ENCODE measurements at places on chromosomes 6 and 20. TPM values are rescaled to one million over a fixed set of nuclear protein-coding genes. Genes with fewer than 3 reads are reported as not detected.

DNA sequence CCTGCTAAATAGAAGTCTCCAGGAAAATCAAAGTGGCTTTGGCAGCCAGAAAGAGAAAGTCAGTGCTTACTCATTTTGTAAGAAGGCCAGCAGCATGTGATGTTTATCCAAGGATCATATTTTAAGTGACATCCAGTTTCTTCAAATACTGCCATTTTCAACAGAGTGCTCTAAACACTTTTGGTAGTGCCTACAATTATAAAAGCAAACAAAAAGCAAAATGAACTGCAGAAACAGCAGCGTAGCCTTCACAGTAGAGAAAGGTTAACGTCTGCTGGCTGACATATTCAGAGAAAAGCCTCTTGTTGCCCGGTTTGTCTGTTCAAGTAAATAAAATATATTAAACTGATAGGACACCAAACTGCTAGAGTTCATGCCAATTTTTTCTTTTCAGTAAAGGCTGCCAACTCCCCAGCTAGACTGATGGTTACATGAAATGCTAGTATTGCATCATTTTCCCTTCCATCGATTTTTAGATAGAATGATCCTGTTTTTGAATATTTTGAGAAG lies 705.7 kb upstream of the SLC35B3 start:
- no peak overlapping the region for H3K4me3 ChIP-seq
- H3K27ac ChIP-seq, result no peak overlapping the region
- no peaks in the 10 kb centered on the region for H3K27me3 ChIP-seq
- H3K36me3 ChIP-seq, result no peaks in the 10 kb centered on the region
- no peak for DNase-seq

GRCh38 chr6:166430269-166430668 lies 47.5 kb upstream of the MPC1 start:
- DNase-seq, result no peak
- peaks cover 2% of the 10 kb centered on the region for H3K36me3 ChIP-seq
- no peaks in the 10 kb centered on the region for H3K27me3 ChIP-seq
- no peak overlapping the region for H3K4me3 ChIP-seq
- H3K27ac ChIP-seq, result no peak overlapping the region

The SCRT2 gene
- polyA plus RNA-seq, result not detected

- no peaks in the 10 kb centered on the region for H3K27me3 ChIP-seq
- H3K4me1 ChIP-seq, result peaks cover 32% of the 10 kb centered on the region
- DNase-seq, result peak; percentile 29
- no peak overlapping the region for H3K27ac ChIP-seq
These were observed 39.2 kb upstream of the TLDC2 start for GRCh38 chr20:36836591-36837269.

The BCAS4 gene
- polyA plus RNA-seq, result 39.9 TPM

- no peaks in the 10 kb centered on the region for H3K27me3 ChIP-seq
- no peak for DNase-seq
- H3K36me3 ChIP-seq, result peaks cover 13% of the 10 kb centered on the region
- peak overlapping the region; percentile 98 for H3K27ac ChIP-seq
- peak overlapping the region; percentile 93 for H3K4me3 ChIP-seq
- peaks cover 58% of the 10 kb centered on the region for H3K4me1 ChIP-seq
These were observed 1.4 kb downstream of the STK38 start for GRCh38 chr6:36545767-36546307.

The C20orf202 gene
- polyA plus RNA-seq, result not detected

The RNF39 gene
- 0.10 TPM for polyA plus RNA-seq

DNA sequence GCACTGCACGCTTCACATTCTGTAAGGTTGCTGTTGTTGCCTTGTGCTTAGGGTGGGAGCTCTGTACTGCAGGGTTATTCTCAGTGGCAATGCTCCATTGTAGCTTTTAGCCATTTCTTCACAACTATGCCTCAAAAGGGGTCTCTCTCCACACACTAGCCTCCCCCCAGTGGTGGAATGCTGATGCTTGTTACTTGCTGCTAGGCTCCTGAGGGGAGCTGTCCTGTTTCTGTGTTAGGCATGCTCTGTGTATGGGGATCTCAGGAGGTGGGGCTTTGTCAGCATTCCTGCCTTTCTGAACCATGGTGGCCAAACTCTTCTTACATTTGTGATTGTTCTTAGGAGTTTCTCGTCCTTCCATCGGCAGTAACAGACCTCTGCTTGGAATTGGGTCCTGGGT lies 18.8 kb downstream of the TMEM170B start:
- no peak overlapping the region for H3K27ac ChIP-seq
- DNase-seq, result no peak
- H3K27me3 ChIP-seq, result no peaks in the 10 kb centered on the region
- peaks cover 3% of the 10 kb centered on the region for H3K4me1 ChIP-seq
- no peaks in the 10 kb centered on the region for H3K36me3 ChIP-seq
- no peak overlapping the region for H3K4me3 ChIP-seq

GRCh38 chr6:14476793-14477531 lies 359.4 kb downstream of the CD83 start:
- no peaks in the 10 kb centered on the region for H3K27me3 ChIP-seq
- no peak overlapping the region for H3K27ac ChIP-seq
- no peaks in the 10 kb centered on the region for H3K36me3 ChIP-seq
- H3K4me1 ChIP-seq, result peaks cover 2% of the 10 kb centered on the region
- H3K4me3 ChIP-seq, result no peak overlapping the region
- DNase-seq, result no peak

DNA sequence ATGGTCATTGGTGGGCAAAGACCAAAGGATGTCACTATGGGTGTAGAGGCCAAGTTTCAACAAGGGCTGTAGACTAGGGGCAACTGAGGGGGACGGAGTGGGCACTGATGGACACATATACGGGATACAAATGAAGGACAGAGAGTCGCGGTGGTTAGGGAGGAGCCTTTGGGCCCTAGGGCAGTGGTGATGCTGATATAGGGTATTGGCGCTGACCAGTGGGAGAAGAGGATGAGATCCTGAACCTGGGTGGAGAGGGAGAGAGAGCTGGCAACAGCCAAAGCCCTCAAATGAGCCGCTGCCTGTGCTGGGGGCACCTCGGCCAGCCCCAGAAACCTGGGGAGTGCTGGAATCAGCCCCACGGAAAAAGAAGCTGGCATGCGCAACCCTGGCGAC lies 1.6 kb downstream of the CDH22 start:
- H3K4me3 ChIP-seq, result peak overlapping the region; percentile 77
- DNase-seq, result no peak
- peaks cover 4% of the 10 kb centered on the region for H3K36me3 ChIP-seq

The CGAS gene
- polyA plus RNA-seq, result 3.8 TPM

The MOCS1 gene
- 0.92 TPM for polyA plus RNA-seq

DNA sequence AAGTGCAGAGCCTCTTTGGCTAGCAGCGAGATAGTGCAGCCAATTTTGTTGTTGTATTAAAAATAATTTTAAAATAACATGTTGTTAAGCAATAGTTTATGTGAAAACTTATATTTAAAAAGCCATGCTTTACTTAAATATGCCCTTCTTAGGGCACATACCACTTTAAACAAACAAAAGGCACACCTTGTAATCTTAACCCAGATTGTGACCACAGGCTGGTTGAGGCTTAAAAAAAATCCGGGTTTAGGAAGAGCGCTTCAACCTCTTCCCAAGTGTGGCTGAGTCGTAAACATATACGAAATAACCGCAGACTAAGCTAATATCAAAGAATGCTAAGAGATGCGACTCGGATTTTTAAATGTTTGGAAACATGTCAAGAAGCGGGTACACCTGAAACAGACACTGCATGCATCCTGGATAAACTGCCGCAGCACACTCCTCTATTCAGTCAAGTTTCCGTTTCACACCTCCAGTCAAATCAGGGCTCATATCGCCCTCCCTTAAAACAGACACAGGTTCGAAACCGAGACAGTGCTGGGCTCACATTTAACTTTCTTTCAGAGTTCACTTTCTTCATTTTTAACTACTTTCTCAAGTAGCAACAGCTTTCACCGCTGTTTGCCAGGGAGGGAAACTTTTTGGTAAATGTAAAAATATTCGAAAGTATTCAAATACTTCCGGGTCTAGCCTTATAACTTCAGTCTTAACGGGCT lies 1.5 kb downstream of the DEK start:
- no peaks in the 10 kb centered on the region for H3K27me3 ChIP-seq
- peak; percentile 21 for DNase-seq
- peaks cover 54% of the 10 kb centered on the region for H3K4me1 ChIP-seq
- H3K27ac ChIP-seq, result peak overlapping the region; percentile 89
- H3K36me3 ChIP-seq, result peaks cover 24% of the 10 kb centered on the region

The OXT gene
- polyA plus RNA-seq, result 2.2 TPM

The FAM162B gene
- polyA plus RNA-seq, result not detected

The SLC17A3 gene
- 0.35 TPM for polyA plus RNA-seq

The GPR63 gene
- 0.04 TPM for polyA plus RNA-seq

GRCh38 chr6:98949589-98949988 lies 1.8 kb upstream of the FBXL4 start:
- DNase-seq, result no peak
- peaks cover 28% of the 10 kb centered on the region for H3K4me1 ChIP-seq
- H3K27ac ChIP-seq, result peak overlapping the region; percentile 67
- H3K4me3 ChIP-seq, result no peak overlapping the region
- no peaks in the 10 kb centered on the region for H3K27me3 ChIP-seq
- H3K36me3 ChIP-seq, result no peaks in the 10 kb centered on the region

DNA sequence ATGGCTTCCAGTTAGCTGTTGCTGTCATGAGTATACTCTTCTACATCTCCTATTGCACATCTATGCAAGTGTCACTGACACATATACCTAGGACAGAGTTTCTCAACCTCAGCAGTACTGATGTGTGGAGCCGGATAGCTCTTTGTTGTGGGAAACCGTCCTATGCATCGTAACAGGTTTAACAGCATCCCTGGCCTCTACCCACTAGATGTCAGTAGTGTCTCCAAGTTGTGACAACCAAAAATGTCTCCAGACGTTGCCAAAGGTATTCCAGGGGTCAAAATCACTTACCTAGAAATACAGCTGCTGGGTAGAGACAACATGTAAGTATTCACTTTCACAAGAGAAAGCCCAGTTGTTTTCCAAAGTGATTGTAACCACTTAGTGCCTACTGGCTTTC lies 637.6 kb downstream of the RNF144B start:
- H3K27me3 ChIP-seq, result no peaks in the 10 kb centered on the region
- no peak for DNase-seq
- H3K27ac ChIP-seq, result no peak overlapping the region
- no peak overlapping the region for H3K4me3 ChIP-seq

- no peaks in the 10 kb centered on the region for H3K4me1 ChIP-seq
- no peaks in the 10 kb centered on the region for H3K36me3 ChIP-seq
- no peak for DNase-seq
- H3K4me3 ChIP-seq, result no peak overlapping the region
- H3K27ac ChIP-seq, result no peak overlapping the region
- no peaks in the 10 kb centered on the region for H3K27me3 ChIP-seq
These were observed 763.6 kb downstream of the TENT5A start for GRCh38 chr6:80988892-80989291.

The PHF20 gene
- 125 TPM for polyA plus RNA-seq

GRCh38 chr20:41692479-41693135 lies 74.4 kb upstream of the CHD6 start:
- peaks cover 1% of the 10 kb centered on the region for H3K27me3 ChIP-seq
- peak overlapping the region; percentile 99 for H3K27ac ChIP-seq
- no peaks in the 10 kb centered on the region for H3K36me3 ChIP-seq
- H3K4me3 ChIP-seq, result peak overlapping the region; percentile 97
- DNase-seq, result no peak
